ENCODE measurements at places on chromosomes 2 and 18.

DNA sequence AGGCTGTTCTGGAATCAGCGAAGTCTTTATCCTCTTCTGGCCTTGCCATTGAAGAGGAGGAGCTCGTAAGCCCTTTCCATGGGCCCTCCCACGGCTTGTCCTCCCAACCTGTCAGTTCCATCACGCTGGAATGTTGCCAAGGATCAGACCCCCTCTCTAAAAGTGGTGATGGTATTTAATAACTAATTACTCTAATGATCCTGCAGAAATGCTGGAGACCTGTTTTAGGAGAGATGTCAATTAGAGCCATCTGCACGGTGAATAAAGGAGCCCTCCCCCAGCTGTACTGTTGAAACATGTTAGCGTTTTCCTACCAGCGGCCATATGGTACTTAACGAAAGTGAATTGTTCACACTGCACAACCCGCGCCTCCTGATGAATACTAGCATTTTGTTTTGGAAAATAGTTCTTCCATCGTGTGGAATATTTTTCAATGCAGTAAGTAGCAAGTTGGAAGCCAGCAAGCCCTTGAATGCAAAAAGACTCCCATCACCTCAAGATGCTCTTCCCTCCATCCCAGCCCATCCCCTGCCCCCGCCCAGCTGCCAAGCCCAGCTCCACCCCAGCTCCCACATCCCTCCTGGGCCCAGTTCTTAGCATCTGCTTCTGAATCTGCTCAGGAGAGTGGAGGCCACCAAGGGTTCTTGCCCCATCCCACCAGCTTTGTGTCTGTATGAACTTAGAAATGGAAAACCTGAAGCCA, 145.4 kb downstream of the KLHL29 start:
- DNase-seq = no peak

DNA sequence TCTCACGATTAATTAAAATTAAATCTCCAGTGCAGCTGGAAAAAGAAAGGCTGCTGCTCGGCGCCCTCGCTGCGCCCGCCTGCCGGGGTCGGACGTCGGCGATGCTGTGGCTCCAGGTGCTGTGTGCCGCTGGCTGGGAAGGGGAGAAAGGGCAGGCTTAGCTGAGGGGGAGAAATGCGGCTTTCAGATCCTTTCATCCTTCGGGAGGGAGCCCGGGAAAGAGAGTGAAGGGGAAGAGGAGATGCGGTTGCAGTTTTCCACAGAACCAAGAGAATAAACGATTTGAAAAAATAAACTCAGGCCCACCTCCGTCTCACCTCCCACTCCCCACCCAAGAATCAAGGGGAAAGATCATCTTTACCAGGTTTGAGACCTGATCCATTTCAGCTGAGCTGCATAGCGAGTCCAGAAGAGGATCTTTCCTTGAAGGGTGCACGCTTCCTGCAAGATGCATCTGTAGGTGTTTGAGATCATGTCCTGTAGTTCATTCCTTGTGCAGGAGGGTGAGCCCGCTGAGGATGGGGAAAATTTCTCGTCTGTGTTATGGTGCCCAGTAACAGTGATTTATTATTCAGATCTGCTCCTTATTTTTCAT, 495 bp downstream of the TMEM169 start:
- no peak for DNase-seq

DNA sequence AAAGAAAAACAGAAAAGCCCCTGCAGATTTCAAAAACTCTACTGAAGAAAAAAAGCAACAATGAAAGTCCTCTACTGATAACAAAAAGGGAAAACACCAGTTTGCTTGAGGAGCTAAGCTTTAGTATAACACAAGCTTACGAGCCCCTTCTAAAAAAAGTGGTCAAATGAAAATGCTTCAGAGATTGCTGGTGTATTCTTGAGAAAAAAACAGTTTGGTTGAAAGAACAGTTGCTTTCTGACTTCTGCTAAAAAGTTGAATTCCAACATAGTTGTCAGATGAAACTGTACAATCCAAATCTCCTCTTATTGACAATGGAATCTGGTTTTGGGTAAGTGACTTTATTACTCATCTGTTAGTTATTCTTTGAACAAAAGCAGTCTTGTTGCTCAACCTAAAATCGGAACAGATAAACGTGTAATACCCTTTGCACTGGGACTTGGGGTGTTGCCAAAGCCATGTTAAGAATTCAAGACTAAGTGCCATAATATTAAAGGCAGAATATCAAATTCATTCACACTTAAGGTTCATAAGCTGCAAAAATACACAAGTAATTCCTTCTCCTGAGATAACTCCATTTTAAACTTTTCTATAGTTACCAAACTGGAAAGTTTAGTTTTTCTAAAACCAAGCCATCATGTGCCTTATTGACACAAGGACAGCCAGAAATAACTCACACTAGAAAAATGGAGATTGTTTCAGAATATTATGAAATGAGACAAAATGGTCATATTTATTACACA, 45.3 kb upstream of the SPAG16 start:
- no peak for DNase-seq

DNA sequence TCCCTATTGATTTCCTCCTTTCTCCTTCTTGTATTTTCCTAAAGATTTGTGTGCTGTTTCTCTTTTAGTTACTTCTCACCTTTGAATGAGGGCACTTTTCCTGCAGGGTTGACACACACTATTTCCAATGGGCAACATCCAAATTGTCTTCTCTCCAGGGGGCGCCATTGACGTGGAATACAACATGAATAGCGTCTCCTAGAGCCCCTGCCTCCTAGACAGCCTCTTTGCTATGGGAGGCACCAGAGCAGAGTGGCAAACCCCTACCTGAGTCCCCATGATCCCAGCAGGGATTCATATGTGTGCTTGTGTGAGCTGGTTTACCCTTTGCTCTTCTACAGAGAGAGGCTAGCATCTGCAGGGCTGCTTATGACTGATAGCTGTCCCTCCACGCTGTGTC, 61.3 kb upstream of the ITSN2 start:
- peak; percentile 51 for DNase-seq

GRCh38 chr2:43592443-43592842, 3.4 kb downstream of the THADA start:
- DNase-seq = no peak

DNA sequence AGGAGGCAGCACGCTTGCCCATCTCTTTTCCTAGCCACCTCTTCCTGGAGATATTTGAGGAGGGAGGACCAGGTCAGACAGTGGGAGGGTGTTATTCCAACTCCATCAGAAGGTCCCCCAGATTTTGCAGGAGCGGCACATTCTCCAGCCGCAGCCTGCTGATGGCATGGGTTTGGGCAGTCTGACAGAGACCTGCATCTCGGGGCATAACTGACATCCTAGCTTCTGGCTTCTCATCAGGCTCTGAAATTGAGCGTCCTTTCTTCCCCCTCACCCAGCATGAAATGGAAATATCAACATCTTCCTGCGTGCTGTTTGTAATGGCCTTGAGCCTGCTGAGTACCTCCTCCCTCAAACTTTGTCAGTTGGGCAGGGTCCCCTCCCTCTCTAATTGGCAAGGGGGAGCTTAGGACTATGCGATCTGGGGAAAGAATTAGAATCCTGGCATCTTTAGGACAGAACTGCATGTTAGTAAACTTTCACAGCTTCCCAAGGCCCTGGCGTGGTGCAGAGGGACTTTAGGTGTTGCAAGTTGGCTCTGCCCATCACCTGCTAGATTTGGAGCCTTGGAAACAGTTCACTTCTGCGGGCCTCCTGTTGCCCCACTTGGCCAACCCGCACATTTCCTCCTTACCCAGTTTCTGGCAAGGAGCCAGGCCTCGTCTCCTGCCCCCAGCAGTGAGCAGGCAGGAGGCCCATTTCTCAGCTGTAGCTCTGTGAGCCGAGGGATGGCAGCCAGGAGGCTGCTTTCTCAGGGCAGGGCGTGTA, 2.2 kb downstream of the ITM2C start:
- no peak for DNase-seq

GRCh38 chr2:241185961-241186360, 2.5 kb upstream of the ANO7 start:
- no peak for DNase-seq

- DNase-seq = no peak
Measured at GRCh38 chr18:57904535-57904934, 101.4 kb upstream of the ATP8B1 start.

- no peak for DNase-seq
Measured at GRCh38 chr2:189685540-189686229, 11.2 kb downstream of the ANKAR start.

- DNase-seq = no peak
Measured at GRCh38 chr2:96512341-96512740, 7.2 kb upstream of the NEURL3 start.

- no peak for DNase-seq
Measured at GRCh38 chr2:135212757-135213156, 160.7 kb downstream of the RAB3GAP1 start.

- DNase-seq = no peak
Measured at GRCh38 chr2:118535171-118535817, 312.2 kb downstream of the EN1 start.

DNA sequence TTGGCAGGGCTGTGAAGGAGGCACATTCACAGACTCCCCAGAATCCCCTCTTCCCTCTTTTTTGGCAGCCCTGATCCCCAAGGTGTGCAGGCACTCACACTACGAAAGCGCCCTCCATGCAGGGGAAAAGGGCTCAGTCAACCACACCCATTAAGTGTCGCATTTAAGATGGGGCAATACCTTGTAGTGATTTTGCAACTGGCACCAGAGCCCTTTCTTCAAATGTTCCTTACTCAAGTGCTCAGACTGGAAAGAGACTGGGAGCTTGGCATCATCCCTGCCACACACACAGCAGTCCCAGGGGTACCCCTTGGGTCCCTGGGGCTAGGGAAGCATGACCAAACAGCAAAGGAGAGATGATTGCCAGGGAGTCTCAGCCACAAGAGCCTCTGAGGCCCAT, 190.1 kb downstream of the HAUS1 start:
- no peak for DNase-seq

DNA sequence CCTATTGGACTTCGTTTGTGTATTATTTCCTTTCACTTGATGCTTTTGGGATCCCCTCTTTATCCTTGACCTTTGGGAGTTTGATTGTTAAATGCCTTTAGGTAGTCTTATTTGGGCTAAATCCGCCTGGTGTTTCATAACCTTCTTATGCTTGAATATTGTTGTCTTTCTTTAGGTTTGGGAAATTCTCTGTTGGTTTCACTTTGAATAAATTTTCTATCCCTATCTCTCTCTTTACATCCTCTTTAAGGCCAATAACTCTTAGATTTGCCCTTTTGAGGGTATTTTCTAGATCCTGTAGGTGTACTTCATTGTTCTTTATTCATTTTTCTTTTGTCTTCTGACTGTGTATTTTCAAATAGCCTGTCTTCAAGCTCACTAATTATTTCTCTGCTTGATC, 354.7 kb downstream of the PARD3B start:
- no peak for DNase-seq

DNA sequence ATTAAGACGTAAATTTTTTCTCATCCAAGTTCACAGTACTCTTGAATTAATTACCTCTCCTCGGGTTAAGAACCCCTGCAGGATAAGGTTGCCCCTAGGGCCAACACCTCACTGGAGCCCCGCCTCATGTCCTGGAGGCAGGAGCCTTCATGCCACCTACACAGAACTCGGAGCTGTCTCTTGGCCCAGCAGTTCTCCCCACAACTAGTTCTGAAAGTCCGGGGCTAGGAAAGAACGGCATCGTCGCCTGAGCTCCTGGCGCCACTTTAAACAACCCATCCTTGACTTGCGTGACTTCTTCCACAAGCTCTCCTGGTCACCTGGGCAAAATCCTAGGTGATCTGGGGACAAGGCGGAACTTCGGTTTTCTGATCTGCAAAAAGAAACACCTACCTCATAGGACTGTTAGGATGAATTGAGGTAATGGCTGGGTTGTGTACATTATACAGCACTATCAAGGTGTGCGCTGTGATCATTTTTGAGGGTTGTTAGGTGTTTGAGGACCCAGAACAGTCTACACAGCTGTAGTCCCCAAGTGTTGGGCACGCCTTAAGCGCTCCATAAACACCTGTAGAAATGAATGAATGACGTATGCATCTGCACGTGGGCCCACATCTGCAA, 641 bp upstream of the ITGA6 start:
- no peak for DNase-seq

DNA sequence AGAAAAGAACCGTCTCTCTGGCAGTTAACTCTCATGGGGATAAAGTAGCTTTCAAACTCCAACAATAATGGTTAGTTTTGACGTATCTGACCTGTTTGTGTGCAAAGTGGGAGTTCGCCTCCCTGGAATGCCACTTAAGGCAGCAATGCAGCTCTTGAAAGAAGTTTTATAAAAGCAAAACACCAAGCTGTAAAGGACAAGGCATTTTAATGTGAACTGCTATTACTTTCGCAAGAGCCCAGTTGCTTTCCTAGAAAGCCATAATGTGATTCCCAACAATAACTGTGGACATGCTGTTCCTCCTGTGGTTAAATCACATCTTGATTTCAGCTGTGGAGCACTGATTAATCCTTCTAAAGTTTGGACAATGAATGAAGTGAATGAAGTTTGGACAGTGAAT, 303.7 kb downstream of the PTPRM start:
- no peak for DNase-seq

DNA sequence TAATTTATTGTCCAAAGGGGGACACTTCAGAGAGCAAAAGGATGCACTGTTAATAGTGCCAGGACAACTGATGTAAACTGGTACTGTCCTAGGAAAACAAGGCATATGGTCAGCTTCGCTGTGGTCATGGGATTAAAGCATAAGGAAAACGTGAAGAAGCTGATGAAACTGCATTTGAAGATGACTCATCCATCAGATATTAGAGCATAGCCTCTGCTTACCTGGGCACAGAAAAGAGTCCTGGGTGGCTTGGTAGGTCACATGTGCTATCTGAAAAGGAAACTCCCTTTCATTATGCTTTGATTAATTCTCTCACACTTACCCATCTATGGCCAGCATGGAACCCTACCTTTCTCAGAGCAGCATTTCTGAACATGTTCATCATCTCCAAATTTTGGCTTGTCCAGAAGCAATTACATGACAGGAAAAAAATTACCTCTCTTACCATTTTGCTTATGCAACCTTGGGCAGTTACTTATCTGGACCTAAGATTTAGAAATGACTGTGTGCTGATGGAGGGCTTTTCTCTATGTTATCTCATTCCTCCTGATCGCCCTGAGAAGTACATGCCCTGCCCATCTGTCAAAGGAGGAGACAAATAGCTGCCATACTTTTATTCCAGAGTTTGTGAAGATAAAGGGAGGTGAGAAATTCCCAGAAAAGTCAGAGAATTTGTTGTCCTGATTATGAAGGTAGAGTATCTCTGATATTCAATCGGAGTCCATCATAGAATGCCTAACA, 275.3 kb upstream of the SLC14A2 start:
- no peak for DNase-seq

DNA sequence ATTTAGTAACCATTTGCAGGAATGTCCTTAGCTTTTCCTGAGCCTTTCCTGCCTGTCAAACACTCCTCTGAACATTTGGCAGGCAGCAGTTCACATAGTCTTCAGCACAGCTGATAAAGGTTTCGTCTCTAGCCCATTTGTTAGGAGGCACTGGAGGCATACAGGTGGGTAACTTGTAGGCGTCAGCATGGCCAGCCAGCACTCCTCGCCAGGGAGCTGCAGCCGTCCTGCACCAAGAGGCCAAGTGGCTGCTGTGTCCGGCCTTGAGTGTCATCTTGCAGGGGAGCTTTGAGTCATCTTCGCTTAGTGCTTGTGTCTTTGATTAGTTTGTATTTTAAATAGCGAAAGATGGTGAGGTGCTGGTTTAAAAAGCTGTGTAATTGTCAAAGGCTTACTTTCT, 120.3 kb upstream of the NFATC1 start:
- DNase-seq = no peak

GRCh38 chr2:213733893-213734292, 449.6 kb downstream of the SPAG16 start:
- no peak for DNase-seq

GRCh38 chr18:29181151-29181901, 1004.4 kb upstream of the CDH2 start:
- DNase-seq = no peak

GRCh38 chr2:178455947-178456346, 4.8 kb downstream of the PJVK start:
- no peak for DNase-seq
